ENCODE measurements at places on chromosomes 16 and 17.

GRCh38 chr17:17071531-17072360 is 29.5 kb downstream of the MPRIP start:
- no peak for DNase-seq

GRCh38 chr16:24433706-24434105 is 105.7 kb upstream of the RBBP6 start:
- DNase-seq = no peak

GRCh38 chr16:821751-822150 is 21.2 kb upstream of the GNG13 start:
- DNase-seq = no peak

DNA sequence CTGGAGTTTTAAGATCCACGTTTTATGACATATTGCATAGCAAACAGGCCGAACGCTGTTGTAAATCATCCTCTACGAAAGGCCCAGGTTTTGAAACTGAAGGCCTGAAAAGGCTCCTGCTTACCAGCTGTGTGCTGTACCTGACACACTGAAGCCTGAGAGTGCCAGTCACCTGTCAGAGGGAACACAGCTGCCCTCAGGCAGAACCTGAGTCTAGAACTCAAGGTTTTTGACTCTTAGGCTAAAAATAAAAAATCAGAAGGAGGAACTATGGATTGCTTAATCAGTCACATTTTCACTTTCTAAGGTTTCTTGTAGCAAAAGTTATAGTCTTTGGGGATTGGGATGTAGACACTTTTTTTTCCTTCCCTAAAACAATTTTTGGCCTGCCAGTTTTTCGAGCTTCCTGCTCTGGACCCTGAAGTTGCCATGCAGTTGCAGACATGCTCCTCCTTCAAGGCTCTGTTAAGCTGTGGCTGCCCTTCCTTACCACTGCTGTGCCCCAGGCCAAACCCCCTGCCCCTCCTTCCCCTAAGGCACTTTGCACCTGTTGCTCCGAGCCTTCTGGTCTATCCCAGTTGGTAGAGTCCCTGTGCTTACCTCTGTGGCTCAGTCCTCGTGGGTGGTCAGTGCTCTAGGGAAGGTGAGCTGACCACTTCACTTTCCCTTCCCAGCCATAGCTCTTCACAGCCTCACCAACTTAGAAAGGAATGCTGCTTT is 56.6 kb downstream of the TENT4B start:
- no peak for DNase-seq

DNA sequence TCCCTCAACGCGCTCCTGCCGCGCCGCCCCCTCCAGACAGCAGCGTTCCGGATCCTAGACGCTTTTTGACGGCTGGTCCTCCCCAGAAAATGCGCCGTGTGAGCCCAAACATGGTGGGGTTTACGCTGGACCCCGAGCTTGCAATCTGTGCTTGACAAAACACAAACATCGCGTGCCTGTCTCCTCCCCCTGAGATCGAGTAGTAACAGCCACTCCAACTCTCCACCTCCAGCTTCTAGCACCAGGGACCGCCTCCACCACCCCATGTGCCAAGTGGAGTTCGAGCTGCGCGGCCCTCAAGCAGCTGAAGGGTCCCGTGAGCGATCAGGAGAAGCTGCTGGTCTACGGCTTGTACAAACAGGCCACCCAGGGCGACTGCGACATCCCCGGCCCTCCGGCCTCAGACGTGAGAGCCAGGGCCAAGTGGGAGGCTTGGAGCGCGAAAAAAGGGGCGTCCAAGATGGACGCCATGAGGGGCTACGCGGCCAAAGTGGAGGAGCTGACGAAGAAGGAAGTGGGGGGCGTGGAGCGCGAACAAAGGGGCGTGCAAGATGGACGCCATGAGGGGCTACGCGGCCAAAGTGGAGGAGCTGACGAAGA is 656 bp upstream of the GEMIN4 start:
- DNase-seq = peak; percentile 73

GRCh38 chr16:13997933-13998332 is 73.2 kb upstream of the MRTFB start:
- peak; percentile 57 for DNase-seq

DNA sequence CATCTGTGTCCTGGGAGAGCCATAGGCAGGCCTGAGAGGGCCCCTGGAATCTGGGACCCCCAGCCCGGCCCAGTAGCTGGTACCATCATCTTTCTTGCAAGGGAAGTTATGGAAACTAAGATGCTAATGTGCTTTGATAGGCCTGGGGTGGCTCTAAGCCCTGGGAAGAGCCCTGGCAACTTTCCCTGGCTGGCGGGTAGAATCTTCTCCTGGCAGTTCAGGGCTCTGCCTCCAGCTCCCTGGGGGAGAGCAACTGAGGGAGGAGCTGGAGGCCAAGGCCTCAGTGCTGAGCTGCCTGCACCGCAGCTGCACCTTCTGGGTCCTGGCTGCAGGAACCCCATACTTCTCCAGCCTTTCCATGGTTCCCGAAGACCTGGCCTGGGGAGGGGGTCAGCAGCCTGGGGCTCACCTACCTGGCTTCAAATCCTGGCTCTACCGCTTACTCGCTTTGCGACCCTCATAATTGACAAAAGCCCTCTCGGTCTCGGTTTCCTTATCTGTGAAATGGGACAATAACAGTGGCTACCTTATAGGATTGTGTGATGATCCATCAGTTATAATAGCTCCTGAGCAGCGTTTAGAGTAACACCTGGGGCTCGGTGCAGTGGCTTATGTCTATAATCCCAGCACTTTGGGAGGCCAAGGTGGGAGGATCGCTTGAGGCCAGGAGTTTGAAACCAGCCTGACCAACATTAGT is 333.7 kb downstream of the SEC14L1 start:
- DNase-seq = no peak

- DNase-seq = no peak
These were observed 2.3 kb downstream of the HOXB4 start for GRCh38 chr17:48575673-48576478.

- DNase-seq = peak; percentile 40
These were observed 10.2 kb downstream of the CFAP97D1 start for GRCh38 chr17:43790311-43790940.

- no peak for DNase-seq
These were observed 73.3 kb downstream of the ABCC1 start for GRCh38 chr16:16022683-16023064.

GRCh38 chr16:2767140-2767731 is 9.8 kb downstream of the ELOB start:
- DNase-seq = no peak

GRCh38 chr17:42180922-42181850 is at the start of gene KCNH4:
TSS of gene KCNH4 (minus strand) at chr17:42181142. CDS start at chr17:42180945, 197 bp downstream.
- DNase-seq = peak; percentile 84

DNA sequence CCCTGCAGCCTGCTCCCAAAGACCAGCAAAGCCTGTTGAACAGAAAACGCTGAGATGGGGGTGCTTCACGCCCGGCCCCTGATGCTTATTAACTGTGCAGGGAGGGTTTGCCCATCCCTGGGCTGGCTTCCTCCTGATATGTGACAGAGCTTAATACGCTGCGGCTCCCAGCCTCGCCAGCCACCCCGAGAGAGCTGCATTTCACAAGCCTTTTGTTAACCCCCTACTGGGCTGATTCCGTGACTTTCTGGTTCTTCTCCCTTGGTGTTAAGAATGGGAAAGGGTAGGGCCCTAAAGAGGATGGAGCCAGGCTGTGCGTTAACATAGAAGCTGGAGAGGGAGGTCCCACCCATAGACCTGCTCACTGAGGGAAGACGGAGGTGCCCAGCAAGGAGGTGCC is 211.8 kb downstream of the ENGASE start:
- DNase-seq = no peak

GRCh38 chr17:11554042-11554441 is 44.2 kb upstream of the DNAH9 start:
- DNase-seq = no peak

DNA sequence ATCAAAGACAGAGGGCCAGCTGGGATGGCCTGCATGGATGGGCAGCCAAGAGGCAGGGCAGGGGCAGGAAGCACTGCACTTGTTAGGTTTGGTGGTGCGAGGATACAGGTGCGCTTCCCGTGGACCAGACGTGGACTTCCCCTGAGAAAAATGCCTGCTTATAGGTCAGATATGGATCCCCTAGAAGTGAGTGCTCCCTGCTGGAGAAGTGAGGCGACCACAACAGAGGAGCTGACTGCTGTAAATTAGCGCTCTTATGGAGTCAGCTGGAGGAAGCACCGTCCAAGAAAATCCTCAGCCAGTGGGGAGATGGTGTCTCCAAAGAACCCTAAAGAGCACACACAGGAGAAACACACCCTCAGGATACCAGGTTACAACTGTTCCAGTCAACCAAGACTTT is 27.7 kb upstream of the CCDC182 start:
- no peak for DNase-seq

GRCh38 chr17:34406226-34406625 is 43.2 kb upstream of the CCL1 start:
- no peak for DNase-seq

DNA sequence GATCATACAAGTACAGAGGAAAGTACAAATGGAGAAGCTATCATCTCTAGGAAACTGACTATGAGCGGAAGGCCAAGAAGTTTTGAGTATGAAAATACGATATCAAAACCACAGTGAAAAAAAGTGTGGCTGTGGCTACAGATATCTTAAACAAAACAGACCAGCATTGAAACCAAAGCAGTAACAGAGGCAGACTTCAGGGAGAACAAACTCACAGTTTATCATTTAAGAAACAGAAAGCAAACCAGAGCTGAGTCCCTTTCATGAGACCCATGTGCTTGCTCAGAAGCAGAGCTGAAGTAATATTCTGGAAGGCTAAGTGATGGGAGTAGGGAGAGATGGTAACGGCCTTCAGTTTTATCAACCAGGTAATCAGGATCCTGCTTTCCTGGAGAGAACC is 317.8 kb downstream of the CA10 start:
- no peak for DNase-seq

DNA sequence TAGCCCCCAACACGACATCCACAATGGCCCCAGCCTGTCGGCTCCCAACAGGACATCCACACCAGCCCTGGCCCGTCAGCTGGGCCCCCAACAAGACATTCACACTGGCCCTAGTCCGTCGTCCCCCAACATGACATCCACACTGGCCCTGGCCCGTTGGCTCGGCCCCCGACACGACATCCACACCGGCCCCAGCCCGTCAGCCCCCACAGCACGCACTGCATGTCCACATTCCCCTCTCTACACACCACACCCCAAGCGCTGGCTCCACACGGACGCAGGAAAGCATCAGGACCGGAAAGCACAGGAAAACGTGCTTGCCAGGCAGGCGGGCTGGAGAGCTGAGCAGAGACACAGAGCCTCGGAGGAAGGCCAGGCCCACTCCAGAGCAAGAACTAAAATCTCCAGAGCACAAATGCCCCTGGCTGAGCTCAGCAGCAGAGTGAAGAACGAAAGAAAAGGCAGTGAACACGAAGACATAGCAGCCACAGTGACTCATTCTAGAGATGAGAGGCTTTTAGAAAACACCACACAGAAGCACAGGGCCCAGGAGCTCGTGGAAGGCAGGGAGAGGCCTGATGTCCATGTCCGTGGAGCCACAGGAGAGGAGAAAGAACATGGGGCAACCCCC is 50.6 kb downstream of the LMF1 start:
- no peak for DNase-seq

DNA sequence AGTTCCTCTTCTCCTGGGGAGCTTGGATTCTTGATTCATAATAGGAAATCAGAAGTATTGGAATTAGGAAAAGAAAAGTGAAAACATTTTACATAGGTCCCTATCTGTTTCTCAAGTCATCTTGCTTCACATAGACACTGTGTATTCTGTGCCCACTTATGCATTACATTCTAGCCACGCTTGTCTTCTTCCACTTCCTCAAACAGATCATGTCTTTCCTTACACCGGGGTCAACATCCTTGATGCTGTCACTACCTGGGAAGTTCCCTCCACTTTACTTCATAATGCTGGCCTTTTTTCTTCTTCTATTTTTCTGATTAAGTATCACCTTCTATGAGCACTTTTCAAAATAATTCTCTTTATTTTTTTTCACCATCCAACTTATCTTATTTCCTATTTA is 606.4 kb upstream of the CDH8 start:
- no peak for DNase-seq

GRCh38 chr17:29973005-29973404 is 31.6 kb downstream of the EFCAB5 start:
- no peak for DNase-seq

DNA sequence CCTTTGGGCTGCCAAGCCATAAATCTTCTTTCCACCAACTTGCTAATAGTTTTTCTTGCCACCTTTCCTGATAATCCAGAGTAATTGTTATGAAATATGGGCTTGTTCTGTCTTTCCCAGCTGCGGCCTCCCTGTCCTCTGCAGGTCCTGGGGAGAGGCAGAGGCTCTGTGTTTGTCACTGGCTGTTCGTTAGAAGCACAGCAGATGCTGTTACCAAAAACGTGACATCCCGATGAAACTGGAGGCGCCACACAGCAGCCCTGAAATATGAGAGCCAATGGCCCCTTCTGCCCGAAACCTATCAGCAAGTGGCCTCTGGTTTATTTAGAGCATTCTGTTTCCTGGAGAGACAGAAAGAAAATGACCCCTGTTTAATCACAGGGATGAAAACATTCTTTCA is 115.1 kb upstream of the ANKFN1 start:
- no peak for DNase-seq

- DNase-seq = peak; percentile 81
These were observed 10.6 kb upstream of the HOXB2 start for GRCh38 chr17:48555258-48556228.

DNA sequence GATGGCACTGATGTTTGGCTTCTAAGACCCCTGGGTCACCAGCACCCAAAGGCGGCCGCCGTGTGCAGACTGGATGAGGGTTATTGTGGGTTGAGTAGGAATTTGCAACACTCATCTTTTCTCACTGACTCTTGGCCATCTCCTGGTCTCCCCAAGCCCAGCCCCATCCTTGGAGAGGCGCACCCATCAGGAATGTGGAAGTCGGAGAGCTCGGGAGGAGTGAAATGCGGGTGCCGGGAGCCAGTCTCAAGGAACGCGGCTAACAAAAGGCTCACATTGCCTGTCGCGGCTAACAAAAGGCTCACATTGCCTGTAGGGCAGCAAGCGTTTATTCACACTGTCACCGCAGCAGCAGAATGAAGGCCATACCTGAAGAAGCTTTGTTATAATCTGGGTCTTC is 248.6 kb downstream of the FOXL1 start:
- no peak for DNase-seq

DNA sequence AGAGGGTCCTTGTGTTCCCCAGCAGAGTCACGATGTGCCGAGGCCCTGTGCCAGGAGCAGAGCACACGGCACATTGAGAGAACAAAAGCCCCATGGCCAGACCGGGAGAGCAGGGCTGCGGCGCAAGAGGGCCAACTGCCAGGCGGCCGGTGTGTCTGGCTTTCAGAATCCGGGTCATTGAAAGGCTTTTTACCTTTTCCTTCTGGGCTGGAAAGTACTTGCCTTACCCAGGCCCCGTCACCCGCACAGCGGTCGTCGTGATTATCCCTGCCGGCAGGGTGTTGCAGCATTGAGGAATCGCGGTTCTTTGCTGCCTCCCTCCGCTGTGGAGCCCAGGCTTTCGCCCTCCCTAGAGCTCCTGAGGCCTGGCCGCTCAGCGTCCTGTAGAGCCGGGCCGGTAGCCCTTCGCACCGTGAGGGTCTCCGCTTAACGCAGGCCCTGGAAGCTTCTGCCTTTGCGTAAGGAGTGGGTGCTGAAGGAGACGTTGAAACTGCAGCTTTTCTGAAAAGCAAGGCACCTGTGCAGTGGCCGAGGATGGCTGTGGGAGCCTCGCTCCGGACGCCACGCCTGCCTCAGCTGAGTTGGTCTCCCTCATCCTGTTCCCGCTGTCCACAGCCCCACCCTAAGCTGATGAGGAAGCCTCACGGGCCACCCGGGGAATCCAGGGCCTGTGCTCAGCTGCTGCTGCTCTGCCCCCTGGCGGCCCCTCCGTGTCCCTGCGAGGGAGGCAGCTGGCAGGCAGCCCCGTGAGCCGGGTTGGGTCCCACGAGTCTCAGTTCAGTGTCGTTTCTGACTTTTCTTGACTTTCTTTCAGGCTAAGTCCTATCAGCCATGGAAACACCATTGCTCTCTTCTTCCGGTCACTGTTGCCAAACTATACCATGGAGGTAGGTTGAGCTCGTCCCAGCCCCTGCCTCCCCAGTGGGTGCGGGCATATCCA is 8.6 kb upstream of the MC1R start:
- DNase-seq = peak; percentile 19
